ENCODE measurements at places on chromosomes 12 and 14. TPM values are rescaled to one million over a fixed set of nuclear protein-coding genes. Genes with fewer than 3 reads are reported as not detected.

AMIGO2 gene
- 3.9 TPM for polyA plus RNA-seq

SPX gene
- 13.4 TPM for polyA plus RNA-seq

AHSA1 gene
- 43.9 TPM for polyA plus RNA-seq

DNM1L gene
- polyA plus RNA-seq = 25.3 TPM

RNASE1 gene
- 177 TPM for polyA plus RNA-seq

SLC16A7 gene
- polyA plus RNA-seq = 4.0 TPM

PRB2 gene
- not detected for polyA plus RNA-seq

FAM222A gene
- polyA plus RNA-seq = 14.6 TPM

PROX2 gene
- polyA plus RNA-seq = not detected

PRKD1 gene
- 3.1 TPM for polyA plus RNA-seq

DNA sequence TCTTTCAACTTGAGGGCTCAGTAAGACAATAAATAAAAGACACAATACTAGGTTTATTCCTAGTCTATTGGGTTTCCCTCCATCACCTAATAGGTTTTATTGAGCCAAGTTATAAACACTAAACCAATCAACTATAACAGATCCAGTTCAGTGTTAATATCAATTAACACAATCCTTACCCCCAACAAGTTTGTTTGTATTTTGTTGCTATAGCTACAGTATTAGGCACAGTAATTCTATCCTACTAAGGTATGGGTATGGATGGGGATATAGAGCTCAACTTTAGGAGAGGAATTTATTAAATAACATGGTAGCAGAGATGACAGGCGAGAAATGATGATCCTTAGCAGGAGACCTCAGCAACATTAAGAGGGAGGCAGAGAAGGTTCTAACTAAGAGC, 13.3 kb downstream of the PPP4R3A start:
- DNase-seq = no peak

- no peak for DNase-seq
Observed at GRCh38 chr12:67709367-67709954, 60.9 kb downstream of the DYRK2 start.

- no peak for DNase-seq
Observed at GRCh38 chr12:47378907-47379306, 299.1 kb upstream of the AMIGO2 start.

- no peak for DNase-seq
Observed at GRCh38 chr12:2301531-2302461, 249.0 kb downstream of the CACNA1C start.

- DNase-seq = no peak
Observed at GRCh38 chr12:6183689-6184428, 16.3 kb upstream of the CD9 start.

- no peak for DNase-seq
Observed at GRCh38 chr14:82911930-82912329, 1378.3 kb upstream of the SEL1L start.

DNA sequence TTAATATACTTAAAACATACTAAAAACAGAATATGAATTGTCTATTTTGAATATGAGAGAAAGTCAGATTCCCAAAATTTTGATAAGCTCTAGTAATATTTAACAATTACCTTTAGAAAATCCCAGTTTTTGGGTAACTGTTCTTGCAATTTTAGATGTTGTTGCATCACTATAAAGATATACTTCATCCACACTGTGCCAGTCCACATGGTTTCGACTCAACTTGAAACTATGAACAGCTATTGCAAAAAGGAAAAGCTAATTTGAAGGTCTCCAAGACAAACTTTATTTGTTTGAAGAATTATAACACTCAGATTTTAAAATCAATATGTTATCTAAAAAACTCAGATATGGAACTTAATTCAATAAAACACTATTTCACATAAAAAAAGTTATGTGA, 59.9 kb downstream of the DDHD1 start:
- no peak for DNase-seq

GRCh38 chr12:48777501-48778400, 11.1 kb downstream of the ADCY6 start:
- DNase-seq = no peak

GRCh38 chr12:123914726-123915333, 57.8 kb downstream of the CCDC92 start:
- no peak for DNase-seq

DNA sequence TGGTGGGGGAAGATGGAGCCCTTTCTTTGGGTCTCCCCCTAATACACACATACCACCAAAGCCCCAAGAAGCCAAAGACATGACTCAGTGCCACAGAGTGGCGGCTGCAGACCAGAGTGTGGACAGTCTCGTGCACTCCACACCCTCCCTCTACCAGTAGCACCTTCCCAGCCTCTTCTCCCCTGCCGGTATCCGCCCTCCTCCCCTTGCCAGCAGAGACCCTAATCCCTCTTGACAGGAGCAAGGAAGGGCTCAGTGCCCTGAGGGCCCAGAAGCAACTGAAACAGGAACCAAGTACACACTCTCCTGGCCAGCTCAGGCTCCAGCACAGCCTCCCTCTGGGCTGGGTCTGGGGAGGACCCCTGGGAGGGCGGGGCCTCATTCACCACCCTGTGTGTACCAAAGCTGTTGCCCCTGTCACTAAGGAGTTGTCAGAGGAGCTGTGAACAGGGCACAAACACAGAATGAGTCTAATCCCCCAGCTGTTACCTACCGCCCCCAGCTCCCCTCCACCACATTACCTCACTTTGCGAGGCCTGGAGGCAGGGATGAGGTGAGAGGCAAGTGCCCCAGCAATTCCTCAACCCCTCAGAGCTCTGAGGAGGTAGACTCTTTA, 8.2 kb downstream of the SPRYD3 start:
- DNase-seq = no peak

GRCh38 chr12:3967556-3968160, 94.5 kb upstream of the PARP11 start:
- DNase-seq = no peak

DNA sequence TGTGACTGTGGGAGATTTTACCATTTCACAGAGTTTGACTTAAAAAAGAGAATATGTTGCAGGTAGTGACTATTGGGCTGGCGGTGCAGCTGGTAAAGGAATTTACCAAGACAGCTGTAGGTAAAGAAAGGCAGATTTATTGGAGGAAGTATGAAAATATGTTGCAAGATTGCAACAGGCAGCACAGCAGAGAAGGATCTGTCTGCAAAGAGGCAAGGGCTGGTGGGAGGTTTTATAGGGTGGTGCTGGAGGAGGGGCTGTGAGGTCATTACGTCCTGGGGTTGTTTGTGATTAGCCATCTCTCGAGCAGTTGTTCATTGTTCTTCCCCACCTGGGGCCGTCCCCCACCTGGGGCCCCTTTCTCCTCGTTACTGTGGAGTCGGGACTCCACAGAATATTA, 62.1 kb downstream of the ACACB start:
- DNase-seq = no peak

DNA sequence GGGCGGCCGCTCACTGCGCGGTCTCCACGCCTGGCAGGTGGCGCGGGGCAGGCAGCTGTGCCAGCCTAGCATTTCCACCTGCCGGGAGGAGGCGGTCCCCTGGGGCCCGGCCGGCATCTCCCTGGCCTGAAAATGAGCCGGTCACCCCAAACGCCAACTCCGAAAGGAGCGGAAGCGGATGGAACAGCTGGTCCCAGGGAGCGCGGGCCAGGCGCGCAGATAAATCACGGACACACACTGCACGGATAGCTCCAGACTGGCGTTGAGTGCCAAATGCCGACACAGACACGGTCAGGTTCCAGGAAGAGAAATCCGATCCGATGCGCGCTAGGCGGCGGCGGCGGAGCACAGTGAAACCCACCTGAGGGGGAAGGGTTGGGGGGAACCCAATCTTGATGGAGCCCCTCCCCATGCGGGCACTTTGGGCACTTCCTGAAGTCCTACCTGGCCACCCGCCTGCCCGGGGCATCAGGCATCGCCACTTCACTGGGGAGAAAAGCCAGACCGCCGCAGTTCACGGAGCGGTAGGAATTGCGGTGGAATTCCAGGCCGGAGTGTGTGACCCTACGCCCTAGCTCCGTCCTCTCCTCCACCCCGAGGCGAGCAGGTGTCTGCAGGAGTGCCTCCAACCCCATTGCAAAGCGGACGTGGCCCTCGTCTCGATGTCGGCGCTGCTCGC, 624 bp upstream of the PLEKHD1 start:
- DNase-seq = peak; percentile 29

- DNase-seq = no peak
Observed at GRCh38 chr14:96792003-96792402, 5.2 kb upstream of the VRK1 start.

GRCh38 chr14:101395779-101396178, 165.5 kb upstream of the DIO3 start:
- DNase-seq = no peak

- no peak for DNase-seq
Observed at GRCh38 chr14:73613046-73613383, 698 bp downstream of the ACOT6 start.

- DNase-seq = no peak
Observed at GRCh38 chr14:63423889-63424288, 105.2 kb upstream of the GPHB5 start.

- DNase-seq = no peak
Observed at GRCh38 chr12:27012982-27013255, 1.3 kb downstream of the TM7SF3 start.
